ENCODE measurements at places on chromosomes 3 and 15.

DNA sequence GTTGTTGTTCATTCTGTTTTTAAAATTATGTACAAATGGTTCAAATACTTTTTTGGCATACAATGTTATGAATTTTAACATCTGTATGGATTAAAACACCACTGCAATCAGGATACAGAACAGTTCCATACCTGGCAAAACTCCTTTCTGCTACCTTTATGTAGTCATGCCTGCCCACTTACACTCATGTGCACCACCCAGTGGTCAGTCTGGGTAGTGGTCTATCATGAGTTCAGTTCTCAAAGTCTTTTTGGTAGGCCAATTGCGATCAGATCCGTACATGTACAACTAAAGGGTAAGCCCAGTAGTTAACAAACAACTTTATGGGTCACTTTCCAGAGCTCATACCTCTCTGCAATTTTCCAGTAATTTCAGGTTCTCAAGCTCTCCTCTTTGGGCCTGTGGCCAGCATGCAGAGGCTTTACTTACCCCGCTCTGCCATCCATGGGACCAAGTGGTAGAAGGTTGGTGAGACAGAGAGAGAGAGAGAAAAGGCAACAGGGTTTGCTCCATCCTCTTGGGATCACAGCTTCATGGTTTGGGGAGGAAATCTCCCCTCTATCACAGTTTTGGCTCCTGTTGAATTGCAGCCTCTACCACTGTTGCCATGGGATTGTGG, 63.9 kb upstream of the FAM98B start:
- DNase-seq = peak; percentile 49

- no peak for DNase-seq
These were observed 13.2 kb downstream of the TSC22D2 start for GRCh38 chr3:150421256-150421655.

- DNase-seq = no peak
These were observed 65.9 kb downstream of the PGPEP1L start for GRCh38 chr15:98941595-98942255.

- no peak for DNase-seq
These were observed 919 bp downstream of the IDH2 start for GRCh38 chr15:90101130-90101968.

- DNase-seq = peak; percentile 55
These were observed 27.6 kb upstream of the CXCR6 start for GRCh38 chr3:45915518-45916231.

Measured in stimulated activated CD4-positive, alpha-beta T cell treated with anti-CD3 and anti-CD28 coated beads, TNF-alpha, amount 100 ng/mL, for 1 hour (primary cell).